ENCODE measurements at places on chromosomes 3 and 15.

DNA sequence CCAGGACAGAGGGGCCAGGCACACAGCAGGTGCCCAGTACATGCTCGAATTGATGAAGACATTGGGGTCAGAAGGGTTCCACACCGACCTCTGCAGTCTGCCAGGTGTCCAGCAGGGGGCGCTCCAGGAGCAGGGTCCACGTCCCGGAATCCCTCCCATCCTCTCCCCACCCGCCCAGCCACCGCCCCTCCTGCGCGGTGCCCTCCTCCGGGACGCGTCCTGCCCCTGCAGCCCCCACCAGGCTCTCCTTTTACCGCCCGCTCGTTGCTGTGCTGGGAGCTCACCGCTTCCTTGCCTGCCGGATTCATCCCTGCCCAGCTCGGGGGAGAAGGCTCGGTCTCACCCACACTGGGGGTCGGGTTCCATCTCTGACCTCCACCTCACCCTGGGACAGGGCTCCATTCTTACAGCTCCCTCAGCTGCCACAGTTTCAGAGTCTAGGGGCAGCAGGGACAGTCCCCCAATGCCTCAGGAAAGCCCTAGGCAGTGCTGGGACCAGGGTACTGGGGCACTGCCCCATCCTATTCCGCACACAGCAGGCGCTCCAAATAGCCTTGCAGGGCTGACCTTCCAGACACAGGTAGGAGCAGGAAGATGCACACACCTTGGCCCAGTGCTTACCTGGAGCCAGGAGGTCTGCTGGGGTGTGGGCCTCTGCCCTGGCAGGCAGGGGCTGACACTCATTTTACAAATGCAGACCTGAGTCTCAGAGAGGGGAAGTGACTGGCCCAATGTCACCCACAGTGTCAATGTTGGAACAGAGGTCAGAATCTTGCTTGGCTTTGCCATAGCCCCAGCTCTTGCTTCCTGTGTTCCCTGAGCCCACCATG is 31.0 kb downstream of the GRIP2 start:
- DNase-seq: peak; percentile 64

DNA sequence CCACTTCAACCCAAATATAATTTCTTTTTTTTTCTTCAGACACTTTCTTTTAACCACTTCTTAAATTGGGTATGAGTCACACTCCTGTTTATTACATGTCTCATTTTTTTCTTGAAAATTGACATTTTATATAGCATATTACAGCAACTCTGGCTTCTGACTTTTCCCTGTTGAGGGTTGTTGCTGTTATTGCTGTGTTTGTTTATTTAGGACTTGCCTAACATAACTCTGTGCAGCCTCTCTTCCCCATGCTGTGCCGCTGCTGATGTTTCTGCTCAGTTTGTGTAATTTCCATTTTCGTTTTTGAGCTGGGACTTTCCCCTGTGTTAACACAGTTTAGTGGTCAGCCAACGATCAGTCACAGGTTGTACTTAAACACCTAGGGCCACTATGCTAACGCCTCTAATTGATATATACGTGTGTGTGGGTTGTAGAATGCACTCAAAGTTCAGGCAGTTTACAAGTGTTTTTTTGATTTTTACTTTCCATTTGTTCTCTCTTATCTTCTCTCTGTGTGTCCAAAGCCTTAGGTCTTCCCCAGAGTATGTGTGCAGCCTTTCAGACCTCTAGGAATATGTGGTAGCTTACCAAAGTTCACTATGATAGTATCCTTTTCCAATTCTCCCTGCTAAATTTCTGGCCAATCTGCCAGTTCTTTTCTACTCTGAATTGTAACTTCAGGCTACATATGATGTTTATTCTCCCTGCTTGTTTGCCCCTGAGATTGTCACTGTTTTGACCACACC is 337.2 kb downstream of the ZBTB20 start:
- peak; percentile 51 for DNase-seq

DNA sequence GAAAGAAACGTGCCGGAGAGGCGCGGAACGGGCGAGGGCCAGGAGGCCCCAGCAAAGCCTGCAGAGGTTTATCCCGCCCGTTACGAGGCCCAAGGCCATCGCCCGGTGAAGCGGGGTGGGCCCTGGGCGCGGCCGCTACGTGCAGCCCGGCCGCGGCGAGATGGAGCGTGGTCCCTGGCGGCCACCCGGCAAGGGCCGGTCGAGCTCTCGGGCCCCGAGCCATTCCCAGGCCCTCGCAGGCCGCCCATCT is 1.1 kb downstream of the PKM start:
- no peak for DNase-seq

- peak; percentile 6 for DNase-seq
These were observed 6.0 kb downstream of the ONECUT1 start for GRCh38 chr15:52783929-52784798.

DNA sequence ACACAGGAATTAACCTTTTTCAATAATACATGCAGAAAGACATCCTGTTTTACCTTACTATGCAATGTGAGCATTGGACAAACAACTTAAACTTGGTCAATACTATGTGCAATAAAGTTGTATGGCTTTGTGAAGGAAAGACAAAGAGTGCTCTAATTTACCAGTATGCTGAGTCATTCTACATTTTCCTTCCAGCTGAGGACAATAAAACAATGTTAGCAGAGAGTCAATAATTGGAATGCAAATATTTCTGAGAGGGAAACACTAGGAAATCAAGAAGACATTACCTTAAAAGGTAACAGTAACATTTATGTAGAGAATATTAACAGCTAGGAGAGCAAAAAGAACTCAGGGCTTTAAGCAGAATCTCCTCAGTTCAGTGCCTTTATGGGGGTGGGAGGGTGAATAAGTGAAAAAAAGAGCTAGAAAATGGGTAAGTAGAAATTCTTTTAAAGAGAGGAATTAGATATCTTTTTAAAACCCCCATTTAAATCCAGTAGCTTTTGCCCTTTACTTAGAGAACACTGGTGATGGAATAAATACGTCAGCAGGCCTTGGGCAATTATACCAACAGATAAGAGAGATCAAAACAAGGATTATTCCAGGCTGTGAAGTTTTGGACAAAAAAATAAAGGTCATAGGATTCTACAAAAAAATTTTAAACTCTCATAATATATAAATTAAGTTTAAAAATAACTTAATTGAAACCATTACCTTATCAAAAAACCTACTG is 11.6 kb upstream of the HGD start:
- no peak for DNase-seq

DNA sequence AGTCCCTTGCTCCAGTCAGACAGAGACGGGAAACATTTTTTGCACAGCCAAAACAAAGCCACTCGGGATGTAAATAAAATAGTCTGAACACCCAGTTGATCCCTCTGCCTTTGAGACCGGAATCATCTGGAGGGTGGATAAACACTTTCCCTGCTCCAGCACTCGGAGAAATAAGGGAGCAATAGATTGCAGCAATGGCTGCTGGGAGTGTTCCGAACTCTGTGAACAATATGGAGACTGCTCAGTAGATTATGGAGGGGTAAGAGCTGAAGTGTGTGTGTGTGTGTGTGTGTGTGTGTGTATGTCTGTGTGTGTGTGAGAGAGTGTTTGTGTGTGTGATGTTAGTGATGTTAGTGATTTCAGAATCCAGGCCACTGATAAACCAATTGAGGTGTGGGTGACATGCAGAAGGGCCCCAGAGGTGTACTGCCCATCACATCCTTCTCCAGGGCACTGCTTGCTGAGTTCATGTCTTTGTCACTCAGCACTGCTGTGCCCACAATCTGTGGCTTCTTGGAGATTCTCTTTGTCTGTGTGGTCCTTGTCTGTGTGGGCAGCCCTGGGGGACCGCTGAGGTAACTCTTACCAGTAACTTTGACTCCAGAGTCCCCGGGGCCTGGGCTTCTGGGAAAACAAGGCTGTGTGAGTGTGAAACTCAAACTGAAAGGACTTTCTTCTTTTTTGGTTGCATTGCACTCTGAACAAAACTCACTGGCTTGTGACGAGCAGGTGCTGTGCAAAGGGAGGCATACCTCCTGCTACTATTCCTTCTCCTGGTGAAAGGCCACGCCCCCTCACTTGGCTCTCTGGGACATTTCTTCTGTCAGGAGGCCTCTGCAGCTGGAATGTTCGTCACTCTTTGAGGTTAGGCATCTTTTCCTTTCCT is 23.0 kb downstream of the CRYGS start:
- DNase-seq: no peak

GRCh38 chr3:11808231-11808630 is 38.5 kb downstream of the TAMM41 start:
- DNase-seq: no peak

DNA sequence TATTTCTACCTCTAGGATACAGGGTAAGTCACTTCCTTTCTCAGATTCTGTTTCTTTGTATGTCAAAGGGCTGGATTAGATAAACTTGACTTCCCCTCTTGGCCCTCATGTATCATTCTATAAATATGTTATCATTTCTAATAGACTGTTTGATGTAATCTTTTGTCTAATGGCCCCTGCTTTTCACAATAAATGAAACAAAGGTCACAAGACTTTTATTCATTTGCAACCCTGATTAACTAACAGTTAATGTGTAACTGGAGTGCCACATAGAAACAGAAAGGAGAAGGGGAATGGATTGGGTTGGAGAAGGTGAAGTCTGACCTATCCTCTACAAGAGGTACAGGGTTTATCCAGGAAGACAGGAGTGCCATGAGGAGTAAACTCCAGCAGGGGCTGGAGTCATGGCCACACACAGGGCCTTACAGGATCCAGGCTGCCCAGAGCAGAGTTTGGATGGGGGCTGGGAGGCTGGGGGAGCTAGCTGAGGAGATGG is 8.0 kb upstream of the B3GNT5 start:
- DNase-seq: no peak

GRCh38 chr15:72338617-72339321 is 18.8 kb upstream of the CELF6 start:
- DNase-seq: no peak

DNA sequence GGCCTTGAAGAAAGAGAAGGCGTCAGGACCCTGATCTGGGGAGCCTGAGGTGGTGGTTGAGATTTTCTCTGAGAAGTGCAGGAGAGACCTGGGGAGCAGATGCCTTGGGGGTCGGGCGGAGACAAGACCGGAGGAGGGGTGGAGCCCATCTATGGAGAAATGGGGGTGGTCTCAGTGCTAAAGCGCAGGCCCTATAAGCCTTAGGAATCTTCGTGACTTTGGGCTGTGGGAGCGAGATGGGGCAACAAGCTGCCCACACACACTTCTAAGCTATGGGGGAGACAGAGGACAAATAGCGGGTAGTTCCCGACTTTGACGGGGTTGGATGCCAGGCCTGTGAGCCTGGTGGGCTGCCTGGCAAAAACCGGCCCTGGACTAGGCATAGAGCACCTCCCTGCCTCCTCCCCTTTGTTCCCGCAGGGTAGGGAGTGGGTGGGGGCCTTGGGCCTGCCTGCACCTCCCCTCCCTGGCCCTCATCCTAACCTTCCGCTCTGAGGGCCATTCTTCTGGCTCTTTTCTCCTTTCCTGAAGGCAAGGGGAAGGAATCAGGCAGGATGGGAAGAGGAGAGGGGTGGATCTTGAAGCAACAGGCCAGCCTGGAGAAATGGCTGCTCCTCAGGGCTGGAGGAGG is 880 bp downstream of the NISCH start:
- no peak for DNase-seq

DNA sequence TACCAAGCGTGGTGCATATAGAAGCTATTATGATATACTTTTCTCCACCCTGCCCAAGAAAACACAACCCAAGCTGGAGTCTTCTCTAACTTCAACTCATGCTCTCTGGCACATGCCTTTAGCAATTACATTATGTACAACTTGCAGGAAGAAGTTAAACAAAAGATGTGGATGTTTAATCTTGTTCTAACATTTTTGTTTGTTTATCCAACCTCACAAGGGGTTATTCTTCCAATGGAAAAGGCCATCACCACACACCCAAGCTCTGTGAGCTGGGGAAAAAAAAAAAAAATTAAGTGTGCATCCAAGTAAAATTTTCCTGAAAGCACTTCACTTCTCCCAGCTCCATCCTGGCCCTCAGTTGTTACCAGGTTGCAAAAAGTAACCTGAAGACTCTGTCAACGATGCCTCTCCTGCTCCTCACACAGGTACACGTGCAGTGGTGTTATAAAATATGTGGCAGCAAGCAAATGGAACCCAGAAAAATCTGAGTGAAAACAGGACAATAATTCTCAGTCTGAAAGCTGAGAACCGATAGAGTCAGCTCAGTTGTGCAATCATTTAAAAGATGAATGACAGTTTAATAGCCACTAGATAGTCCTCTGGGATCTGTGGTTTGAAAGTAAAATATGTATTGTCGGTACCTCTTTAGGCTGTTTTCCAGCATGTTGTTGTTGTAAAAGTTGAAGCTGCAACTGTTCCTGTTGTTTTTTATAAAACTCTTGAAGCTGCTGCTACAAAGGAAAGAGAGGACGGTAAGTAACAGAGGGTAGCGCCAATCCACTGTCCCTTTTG is 531.4 kb downstream of the FOXP1 start:
- DNase-seq: no peak

DNA sequence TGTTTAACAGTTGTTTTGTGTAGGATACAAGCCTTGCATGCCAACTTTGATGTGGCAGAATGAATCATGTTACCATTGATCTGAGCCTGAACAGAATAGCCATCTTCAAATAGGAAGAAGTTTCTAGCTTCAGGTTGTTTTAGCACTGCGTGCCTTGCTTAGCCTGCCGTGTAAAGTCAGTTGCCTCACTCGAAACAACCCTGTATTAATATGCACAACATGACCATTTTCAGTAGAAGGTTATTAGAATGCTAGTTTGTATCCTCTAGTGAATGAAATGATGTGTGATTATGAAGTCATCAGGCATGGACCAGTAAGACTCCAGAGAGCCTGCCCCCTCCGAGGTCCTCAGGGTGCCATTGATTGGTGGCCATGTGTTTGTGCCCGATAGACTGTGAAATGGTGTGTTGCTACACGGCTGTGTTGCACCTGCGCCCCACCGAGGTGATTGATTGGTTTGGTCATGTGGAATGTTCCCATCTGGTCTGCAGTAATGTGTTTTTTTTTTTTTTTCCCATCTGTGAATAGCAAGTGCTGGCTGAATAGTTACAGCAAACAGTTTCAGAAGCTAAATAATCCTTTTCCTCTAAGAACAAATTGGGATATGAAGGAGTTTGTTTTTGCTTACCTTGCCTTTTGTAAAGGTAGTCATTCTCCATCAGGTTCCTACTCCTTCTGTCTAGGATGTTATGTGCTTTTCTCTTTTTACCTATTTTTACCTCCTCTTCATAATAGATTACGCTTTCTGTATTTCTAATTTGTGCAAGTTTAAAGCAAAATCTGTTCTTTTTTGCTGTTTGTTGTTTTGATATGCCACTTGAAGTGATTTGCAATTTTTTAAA is 214.9 kb downstream of the TCF12 start:
- DNase-seq: peak; percentile 12

DNA sequence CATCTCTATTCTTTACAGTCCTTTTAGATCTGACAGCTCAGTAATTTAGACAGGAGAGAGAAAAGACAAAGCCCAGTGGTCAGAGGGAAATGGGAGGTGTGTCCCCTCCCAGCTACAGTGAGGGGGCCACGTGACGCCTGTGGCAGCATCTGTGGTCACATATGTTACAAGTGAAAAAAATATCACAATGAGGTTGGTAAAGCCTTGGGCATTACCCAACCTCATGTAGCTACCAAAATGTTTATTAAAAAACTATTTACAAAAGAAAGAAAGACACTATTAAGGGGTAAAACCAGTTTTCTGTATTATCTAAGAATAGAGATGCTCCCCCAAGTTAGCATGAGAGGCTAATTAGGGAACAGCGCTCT is 42.9 kb upstream of the PLCL2 start:
- DNase-seq: peak; percentile 63

GRCh38 chr3:58326267-58326900 is 6.3 kb upstream of the PXK start:
- no peak for DNase-seq

- no peak for DNase-seq
These were observed 90.9 kb upstream of the PLXND1 start for GRCh38 chr3:129697229-129697969.
